ENCODE measurements at places on chromosomes 12 and 14.

GRCh38 chr12:47650469-47650868, 55.4 kb downstream of the RPAP3 start:
- no peak for DNase-seq

DNA sequence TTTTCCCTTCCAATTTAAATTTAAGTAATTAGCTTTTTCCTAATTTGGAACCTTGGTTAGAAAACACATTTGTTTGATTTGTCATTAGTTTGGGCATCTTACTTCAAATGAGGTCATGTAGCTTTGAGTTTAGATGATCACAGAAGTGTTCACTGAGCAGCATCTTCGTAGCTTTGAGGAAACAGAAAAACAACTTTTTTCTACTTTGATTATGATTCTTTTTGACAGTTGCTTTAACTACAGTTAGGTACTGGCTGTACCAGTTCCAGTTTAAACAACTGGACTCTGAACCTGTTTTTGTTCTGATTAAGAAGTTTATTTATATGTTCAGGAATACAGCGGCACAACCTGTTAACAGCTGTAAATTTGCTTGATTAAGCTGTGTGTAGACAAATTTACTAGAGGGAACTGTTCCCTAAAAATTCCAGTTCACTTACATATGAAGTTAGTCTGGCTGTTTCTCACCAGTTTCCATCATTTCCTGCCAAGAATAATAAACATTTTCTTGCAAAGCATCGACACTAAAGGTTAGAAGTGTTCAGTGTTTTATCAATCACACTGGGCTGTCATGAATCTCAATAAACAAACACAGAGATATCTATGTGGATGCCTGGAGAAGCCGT, 191.9 kb downstream of the RAD51B start:
- no peak for DNase-seq

- DNase-seq: no peak
Measured at GRCh38 chr12:108370415-108370814, 31.3 kb upstream of the CMKLR1 start.

- no peak for DNase-seq
Measured at GRCh38 chr12:5094551-5094950, 50.9 kb downstream of the KCNA5 start.

- no peak for DNase-seq
Measured at GRCh38 chr12:117067016-117067415, 32.2 kb downstream of the TESC start.

DNA sequence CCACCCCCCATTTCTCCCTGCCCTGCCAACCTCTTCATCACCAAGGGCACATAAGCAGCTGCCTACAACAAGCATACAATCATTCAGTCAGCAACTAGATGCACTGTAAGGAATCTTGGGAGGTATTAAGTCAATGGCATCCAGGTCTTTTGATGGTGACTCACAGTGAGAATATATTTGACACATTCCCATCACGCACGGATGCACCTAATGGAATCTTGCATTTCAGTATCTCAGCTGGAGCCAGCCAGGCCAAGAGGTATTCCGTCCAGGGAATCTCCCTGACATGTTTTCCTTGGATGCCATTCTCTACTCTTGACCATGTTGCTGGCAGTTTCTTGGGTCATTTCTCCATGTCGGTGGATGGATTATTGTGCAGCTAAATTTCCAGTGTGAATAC, 73.9 kb upstream of the CAPRIN2 start:
- DNase-seq: no peak

GRCh38 chr12:5882511-5883190, 62.4 kb downstream of the ANO2 start:
- DNase-seq: no peak

GRCh38 chr14:61188978-61189808, 91.9 kb downstream of the TMEM30B start:
- no peak for DNase-seq

- DNase-seq: peak; percentile 36
Measured at GRCh38 chr14:95190857-95191256, 33.5 kb upstream of the DICER1 start.

DNA sequence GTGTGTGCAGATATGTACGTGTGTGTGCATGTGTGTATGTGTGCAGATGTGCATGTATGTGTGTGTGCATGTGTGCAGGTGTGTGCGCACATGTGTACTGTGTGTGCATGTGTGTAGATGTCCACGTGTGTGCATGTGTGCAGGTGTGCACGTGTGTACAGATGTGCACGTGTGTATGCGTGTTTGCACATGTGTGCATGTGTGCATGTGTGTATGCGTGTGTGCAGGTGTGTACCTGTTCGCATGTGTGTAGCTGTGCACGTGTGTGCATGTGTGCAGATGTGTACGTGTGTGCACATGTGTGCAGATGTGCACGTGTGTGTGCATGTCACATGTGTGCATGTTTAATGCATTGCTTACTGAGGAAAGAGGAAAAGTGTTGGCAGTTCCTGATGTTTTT, 55.7 kb upstream of the FKBP4 start:
- DNase-seq: no peak

DNA sequence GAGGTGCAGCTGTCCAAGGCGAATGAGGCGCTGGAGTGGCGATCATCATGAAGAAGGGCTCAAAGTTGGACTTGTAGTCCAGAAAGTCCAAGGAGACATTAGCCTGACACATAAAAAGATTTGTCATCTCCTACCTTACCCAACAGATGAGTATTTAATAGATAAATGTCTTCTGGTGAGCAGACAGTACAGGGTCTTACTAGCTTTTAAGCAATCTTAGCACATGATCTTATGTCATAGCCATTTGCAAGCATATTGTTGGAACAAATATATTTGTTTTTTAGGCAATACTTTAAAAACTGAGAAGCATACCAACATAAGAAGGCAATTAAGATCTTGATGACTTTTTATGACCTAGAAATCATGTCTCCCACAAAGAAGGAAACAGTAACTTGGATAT, 16.0 kb downstream of the GNS start:
- no peak for DNase-seq

- DNase-seq: no peak
Measured at GRCh38 chr14:64637735-64638473, 66.3 kb upstream of the PLEKHG3 start.

- no peak for DNase-seq
Measured at GRCh38 chr14:34436118-34436905, 25.7 kb downstream of the SPTSSA start.

- no peak for DNase-seq
Measured at GRCh38 chr12:101115326-101115725, 94.7 kb downstream of the SLC5A8 start.

DNA sequence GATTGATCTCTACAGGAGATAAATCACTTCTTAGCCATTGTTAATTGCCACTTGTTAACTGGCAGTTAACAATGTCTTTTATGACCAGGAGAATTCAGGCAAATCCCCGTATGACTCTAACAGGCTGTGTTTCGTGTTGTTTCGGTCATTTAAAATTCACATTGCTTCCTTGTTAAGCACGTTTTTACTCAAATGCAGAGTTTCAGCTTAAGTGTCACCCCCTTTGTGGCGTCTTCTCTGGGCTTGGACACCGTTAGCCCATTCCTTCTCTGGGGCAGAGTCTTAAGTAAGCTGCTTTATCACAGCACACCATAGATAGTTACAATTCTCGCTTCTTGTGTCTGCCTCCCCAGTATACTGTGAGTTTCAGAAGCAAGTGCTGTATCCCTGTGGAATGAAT, 205.4 kb downstream of the EPS8 start:
- DNase-seq: no peak

- DNase-seq: no peak
Measured at GRCh38 chr12:27823038-27823437, 43.0 kb upstream of the MANSC4 start.

DNA sequence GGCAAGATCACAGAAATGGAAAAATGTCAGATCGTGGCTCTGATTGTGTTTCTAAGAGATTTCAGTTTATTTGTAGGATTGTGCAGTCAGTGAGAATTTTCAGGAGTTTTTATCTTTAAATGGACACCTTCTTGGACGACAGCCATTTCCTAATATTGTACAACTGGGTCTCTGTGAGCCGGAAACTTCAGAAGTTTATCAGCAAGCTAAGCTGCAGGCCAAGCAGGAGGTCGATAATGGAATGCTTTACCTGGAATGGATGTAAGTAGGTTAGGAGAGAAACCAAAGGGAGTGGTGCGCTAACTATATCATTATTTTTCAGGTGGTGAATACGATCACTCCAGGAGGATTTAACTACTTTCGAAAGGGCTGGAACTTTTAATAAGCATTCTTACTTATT, 26.4 kb downstream of the APAF1 start:
- no peak for DNase-seq

DNA sequence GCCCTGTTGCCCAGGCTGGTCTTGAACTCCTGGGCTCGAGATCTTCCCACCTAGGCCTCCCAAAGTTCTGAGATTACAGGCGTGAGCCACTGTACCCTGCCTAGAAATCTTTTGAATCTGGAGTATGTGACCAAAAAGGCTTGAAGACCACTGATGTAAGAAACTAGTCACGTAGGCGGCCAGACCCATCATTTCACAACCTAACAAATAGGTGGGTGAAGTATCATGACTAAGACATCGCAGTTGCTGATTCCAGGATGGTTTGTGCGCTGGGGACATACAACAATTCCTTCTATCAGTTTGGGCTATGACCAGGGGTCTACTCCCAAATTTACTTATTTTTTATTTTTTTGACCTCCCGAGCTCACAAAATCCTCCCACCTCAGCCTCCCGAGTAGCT, 11.8 kb upstream of the CDK2AP1 start:
- DNase-seq: no peak

- no peak for DNase-seq
Measured at GRCh38 chr12:132137483-132138125, 6.5 kb downstream of the DDX51 start.

- DNase-seq: no peak
Measured at GRCh38 chr12:22759769-22760674, 135.1 kb downstream of the ETNK1 start.

DNA sequence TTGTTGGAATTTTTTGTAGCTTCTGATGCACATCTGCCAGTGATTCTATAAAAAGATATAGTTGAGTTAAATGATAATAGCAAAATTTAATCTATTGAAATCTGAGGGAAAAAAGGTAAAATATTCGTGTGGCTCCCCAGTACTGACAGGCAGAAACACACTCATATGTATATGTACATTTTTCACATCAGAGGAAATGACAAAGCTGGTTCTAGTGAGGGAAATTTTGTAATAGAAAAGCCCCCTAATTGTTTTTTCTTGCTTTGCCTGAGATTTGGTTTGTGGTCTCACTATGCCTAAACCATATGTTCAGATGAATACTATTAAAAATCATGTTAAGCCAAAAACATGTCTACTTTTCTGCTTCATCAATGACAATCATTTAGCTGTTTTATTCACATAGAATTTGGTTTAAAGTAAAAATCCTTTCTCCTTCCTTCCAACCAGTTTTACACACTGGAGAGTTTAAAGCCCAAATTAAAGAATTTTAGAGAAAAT, 203.5 kb downstream of the ANO6 start:
- no peak for DNase-seq

- DNase-seq: no peak
Measured at GRCh38 chr12:98259693-98260092, 255.7 kb upstream of the TMPO start.

DNA sequence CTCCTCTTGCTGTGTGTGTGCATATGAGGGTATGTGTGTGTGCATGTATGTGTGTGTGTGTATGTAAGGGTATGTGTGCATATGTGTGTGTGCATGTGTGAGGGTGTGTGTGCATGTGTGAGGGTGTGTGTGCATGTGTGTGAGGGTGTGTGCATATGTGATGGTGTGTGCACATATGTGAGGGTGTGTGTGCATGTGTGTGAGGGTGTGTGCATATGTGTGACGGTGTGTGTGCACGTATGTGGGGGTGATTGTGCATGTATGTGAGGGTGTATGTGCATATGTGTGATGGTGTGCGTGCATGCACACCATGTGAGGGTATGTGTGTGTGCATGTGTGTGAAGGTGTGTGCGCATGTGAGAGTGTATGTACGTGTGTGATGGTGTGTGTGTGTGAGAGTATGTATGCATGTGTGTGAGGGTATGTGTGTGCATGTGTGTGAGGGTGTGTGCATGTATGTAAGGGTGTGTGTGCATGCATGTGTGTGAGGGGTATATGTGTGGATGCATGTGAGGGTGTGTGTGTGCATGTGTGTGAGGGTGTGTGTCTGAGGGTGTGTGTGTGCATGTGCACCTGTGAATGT, 15.4 kb downstream of the DAO start:
- no peak for DNase-seq

DNA sequence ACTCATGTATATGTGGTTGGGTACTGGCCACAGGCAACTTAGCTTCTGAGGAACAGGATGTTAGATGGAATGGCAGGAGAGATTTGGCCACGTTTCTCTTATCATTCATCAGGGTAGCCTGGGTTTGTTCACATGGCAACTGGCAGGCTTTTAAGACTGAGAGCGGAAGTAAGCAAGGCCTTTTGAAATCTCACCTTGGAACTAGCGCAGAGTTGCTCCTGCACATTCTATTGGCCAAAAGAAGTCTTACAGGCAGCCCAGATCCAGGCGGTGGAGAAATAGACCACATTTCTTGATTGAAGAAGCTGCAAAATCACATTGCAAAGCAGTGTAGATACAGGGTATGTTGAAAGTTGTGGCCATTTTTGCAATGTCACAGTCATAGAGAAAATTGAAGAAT, 3.7 kb downstream of the CLEC4A start:
- no peak for DNase-seq

- DNase-seq: no peak
Measured at GRCh38 chr14:75859746-75860145, 122.0 kb downstream of the TGFB3 start.

GRCh38 chr14:21019366-21019765, 5.5 kb downstream of the NDRG2 start:
- no peak for DNase-seq

GRCh38 chr12:112001576-112001975, 11.4 kb downstream of the TMEM116 start:
- no peak for DNase-seq

DNA sequence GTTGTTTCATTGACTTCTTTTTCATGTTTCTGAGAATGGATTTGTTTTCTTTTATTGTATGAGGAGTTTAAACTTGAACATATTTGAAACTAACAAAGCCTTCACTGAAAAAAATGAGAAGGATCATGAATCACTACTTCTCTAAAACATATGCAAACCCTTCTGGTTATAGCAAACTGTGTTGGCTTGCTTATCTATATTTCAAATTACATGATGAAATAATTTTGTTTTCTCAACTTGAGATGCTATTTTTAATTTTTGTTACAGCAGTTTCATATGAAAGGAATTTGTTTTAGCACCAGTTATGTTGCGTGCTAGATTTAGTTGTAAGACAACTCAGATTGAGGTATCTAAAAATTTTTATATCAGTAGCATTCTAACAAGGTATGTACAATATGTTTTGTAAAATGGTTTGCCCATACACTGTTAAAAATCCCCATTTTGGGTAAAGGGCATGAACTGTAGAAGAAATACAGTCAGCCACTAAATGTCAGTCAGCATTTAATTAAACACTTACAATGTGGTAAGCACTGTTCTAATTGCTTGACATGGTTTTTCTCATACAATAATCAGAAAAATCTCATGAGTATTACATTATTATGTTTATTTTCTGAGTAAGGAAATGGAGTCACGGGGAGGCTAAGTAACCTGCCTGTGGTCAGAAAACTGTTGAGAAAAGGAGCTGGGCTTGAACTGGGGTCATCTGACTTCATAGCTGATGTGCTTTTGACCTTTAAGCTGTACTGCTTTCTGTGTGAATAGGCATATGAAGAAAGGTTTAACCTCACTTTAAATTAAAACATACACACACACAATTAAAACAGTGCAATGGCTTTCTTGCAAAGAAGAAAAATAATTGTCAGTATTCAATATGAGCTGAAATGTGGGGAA, 105.7 kb downstream of the PLEKHA5 start:
- DNase-seq: no peak

GRCh38 chr14:101709533-101709881, 52.0 kb upstream of the PPP2R5C start:
- no peak for DNase-seq
